ENCODE measurements at places on chromosomes 6 and 20.

DNA sequence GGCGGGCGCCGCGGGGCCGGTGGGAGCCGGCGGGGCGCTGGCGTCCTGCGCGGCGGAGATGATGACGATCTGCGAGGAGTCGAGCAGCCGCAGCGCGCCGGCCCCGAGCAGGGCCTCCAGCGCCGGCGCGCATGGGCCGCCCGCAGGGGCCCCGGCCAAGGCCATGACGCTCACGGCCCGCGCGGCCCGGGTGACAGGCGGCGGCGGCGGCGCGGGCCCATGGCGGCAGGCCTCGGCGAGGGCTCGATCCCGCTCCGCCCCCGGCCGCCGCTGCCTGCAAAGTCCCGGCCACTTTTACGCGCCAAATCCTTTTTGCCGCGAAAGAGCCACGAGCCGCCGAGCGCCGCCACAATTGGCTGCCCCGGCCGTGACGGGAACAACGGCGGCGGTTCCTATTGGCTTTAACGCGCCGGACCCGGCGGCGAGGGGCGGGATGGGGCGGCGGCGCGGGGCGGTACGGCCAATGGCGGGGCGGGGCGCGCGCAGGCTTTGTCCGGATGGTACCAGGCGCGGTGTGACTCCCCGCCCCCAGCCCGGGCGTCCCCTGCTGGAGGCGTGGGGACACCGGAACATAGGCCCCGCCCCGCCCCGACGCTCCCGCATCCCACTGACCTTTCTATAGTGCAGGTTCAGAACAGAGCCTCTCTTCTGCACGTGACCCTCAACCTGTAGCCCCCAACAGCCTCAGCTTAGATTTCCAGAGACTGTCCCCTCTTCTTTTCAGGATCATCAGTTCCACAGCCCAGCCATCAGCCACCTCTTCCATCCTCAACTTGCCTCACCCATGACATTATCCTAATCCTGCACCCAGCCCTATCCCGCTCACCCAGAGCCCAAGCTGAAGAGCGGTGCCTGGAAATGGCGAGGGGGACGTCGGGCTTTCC lies at the start of gene E2F1:
E2F1 (minus strand) TSS at position 286 of the 884 bp plus-strand sequence; CDS start at position 165, 121 bp downstream.
- peak; percentile 94 for DNase-seq

DNA sequence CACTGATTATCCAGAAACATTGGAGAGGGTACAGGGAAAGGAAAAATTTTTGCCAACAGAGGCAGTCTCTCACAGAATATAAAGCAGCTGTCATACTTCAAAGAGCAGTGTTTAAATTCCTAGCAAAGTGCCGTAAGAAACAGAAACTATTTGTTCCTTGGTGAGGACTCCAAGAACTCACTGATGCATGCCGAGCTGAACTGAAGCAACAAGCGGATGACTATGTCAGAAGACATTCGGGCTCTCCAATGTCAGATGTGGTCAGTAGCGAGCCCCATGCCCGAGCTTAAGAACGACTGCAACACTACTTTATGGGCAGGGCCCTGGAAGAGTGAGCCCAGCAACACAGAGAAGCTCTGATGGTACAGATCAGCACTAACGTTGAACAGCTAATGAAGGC lies 54.7 kb downstream of the OR2B6 start:
- peak; percentile 15 for DNase-seq

DNA sequence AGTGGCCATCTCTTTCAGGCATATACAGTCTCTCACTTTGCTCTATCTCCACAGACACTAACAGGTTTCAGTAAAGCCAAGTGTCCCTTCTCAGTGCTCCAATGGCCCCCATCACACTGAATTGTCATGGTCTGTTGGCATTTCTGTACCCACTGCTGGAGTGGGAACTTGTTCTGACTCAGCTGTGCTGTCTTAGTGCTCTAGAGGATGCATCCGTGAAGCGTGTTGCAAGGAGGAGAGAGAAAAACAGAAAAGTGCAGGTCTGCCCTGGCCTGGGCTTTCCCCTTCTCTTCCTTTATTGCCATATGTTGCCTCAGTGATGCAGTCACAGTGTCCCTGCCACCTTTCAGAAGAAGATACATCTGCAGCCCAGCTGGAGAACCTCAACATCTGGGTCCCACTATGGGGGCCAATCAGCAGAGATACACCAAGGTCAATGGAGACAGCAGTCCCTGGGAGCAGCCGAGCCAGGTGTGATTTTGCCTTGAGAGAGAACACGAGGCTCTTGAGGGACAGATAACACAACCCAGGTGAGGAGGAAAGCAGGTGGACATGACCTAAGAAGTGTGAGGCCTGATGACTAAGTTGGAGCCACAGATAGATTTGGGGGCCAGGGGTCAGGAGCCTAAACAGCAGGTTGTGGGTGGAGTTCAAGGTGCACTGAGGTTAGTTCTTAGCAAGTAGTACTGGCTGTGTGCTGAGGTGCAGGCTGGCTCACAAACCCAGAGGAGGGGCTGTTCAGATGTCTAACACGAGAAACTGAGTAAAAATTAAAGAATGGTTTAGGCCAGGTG lies 5.6 kb upstream of the PLCG1 start:
- DNase-seq: no peak

GRCh38 chr20:53174454-53174853 lies 202.3 kb downstream of the TSHZ2 start:
- DNase-seq: no peak

GRCh38 chr6:56730663-56731529 lies 88.2 kb upstream of the DST start:
- DNase-seq: peak; percentile 87
